Transverse colon (tissue), 4 donors: ENCODE measurements at places on chromosomes 13 and 19.
A peak's percentile ranks its signal among the peaks of the same experiment; 100 is the strongest.

DNA sequence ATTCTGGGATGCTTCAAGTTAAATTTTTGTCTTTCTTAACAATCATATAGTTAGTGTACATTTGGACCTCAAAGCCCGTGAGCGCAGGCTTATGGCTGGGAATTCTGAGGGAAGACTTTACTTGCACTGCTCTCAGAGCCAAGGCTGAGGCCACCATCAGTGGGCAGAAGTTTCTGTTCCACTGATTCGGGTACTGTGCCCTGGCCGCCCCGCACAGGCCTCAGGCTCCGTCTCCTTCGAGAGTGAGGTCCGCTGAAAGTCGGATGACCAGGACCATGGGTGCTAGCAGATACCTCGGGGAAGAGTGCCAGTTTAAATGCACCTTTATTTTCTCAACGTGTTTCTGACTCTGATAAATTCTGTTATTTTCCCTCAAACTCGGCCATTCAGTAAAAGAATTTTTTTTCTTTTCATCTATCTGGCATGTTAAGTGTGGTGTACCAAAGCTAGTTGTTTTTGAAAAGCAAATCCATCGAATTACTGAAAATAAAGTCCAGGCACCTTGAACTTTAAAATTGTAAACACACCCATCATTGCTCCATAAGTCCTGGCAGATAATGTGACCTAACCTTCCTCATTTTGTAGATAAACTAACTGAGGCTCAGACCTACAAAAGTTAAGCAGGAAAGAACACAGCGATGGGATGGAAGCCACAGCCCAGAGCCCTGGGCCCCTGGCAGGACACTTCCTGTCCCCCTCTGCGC, 126.7 kb downstream of the SOX1 start:
- no peak for DNase-seq

- peak; percentile 38 for DNase-seq
Measured at GRCh38 chr13:40667622-40667978, 1.2 kb upstream of the FOXO1 start.

DNA sequence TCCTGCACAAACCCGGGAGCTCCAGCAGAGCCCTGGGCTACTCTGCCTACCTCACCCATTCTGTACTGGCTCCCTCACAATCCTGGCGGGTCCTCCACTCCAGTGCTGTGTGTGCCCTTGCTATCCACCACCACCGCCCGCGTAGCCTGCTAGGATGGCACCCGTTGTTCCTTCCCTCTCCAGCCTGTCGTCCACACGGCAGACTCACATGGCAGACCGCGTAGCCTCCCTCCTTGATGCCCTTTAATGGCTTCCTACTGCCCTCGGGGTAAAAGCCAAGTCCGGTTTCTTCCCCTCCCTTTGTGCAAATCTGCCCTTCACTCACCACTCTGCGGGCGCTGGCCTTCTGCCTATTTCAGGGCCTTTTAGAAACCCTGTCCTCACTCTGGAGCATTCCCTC, 106.6 kb downstream of the RAB20 start:
- DNase-seq, result no peak

DNA sequence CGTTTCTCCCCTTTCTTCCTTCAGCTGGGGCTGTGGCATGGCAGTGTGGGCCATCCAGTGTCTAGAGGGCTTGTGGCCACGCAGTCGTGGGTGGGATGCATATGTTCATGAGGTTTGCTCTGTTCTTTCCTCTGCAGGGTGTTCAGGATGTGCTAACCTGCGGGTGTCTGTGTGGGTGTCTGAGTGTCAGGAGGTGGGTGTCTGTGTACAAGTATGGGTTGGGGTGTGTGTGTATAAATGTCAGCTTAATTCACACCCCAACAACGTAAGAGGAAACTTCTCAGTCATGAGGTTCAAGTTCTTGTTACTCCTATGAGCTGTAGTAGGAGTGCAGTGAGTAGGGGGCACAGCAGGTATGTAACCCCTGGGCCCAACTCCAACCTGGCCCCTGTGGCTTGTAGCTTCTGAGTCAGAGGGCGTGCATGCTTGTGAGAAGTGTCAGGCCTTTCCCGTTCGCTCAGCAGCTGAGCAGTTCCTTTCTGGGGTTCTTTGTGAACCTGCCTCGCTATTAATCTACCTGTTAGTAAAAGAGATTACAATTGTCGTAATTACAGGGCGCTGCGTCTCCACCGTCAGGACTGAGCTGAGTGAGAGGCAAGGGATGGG, 49.1 kb downstream of the NFIX start:
- no peak for DNase-seq

DNA sequence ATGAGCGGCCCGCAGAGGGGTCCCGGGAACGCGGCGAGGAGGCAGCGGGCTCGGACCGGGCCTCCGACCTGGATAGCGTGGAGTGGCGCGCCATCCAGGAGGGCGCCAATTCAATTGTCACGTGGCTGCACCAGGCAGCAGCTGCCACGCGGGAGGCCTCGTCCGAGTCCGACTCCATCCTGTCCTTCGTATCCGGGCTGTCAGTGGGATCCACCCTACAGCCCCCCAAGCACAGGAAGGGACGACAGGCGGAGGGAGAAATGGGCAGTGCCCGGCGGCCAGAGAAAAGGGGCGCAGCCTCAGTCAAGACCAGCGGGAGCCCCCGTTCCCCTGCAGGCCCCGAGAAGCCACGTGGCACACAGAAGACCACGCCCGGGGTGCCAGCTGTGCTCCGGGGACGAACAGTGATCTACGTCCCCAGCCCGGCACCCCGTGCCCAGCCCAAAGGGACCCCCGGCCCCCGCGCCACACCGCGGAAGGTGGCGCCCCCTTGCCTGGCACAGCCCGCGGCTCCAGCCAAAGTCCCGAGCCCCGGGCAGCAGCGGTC, 10.7 kb downstream of the C19orf25 start:
- DNase-seq, result no peak

DNA sequence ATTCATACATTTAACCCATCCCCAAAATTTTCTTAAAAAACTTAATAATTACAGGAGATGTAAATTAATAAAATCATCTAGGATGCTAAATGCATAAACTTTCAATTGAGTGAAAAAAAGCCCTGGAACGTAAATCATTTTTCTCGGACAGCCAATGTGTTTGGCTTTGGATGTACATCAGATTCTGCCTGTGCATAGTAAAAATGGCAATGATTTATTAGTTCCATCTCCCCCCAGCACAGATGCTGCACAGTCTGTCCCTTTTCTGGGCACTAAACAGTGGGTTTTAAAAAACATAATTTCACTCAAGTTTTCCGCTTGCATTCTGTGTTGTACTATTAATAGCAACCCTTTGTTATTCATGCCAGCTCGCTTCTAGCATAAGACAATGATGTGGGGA, 147.7 kb downstream of the TM9SF2 start:
- DNase-seq, result no peak
